ENCODE measurements at places on chromosomes 7 and 10.

DNA sequence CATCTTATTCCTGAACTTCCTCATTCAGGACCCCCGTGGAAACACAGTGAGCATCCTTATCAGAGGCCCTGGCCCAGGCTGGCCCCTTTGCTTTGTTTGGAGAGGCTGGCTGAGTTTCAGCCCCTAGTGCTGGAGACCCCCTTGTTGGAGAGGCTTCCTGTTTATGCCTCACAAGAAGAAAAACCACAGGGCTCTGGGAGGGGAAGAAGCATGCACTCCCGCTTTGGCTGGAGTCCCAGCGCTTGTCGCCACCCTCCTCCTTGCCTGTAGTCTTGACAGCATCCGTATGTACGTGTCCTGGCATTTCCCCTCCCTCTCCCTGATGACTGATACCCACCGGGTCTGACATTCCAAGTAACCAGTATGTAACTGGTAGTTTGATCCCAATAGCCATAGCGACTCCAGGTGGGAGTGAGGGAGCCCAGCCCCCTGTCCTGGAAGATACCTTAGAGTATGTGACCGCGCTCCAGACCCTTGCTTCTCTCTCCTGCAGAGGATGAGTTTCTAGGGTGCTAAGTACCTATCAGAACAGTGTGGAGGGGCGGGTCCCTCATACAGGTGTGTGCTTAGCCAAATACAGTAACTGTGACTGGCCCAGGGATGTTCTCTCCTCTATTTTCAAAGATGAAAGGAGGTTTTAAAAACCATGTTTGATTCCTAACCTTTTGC, 6.9 kb upstream of the ATP6V0E2 start:
- no peak for DNase-seq

- no peak for DNase-seq
Measured at GRCh38 chr10:59971915-59972314, 65.6 kb upstream of the CCDC6 start.

DNA sequence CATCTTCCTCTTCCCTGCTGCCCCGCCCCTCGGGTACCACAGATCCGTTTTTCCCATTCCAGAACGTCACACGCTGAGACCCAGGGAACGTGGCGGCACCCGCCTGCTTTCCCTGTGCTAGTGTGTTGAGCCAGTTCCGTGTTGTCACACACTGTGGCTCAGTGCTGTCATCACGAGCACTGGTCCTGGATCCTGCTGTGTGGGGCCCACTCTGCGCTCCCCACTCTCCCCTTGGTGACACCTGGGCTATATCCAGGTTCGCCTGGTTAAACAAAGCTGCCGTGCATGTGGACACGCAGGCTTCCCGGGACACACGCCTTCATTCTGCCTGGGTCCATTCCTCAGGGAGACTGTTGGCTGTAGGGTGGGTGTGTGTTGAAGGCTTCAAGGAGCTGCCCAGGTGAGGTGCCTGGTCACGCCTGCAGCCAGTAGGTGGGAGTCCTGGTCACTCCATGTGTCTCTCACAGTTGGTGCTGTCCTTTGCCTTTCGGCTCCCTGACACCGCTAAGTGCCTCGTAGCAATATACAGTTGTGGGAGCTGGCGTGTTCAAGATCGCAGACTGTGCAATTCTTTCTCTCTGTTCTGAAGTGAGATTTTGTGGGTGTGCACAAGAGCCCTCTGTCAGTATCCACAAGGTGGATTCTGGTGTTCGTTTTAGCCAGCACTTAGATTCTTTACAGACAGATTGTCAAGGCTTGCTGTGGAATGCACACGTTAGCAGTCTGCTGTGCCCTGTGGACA, 88.6 kb downstream of the INPP5A start:
- no peak for DNase-seq

DNA sequence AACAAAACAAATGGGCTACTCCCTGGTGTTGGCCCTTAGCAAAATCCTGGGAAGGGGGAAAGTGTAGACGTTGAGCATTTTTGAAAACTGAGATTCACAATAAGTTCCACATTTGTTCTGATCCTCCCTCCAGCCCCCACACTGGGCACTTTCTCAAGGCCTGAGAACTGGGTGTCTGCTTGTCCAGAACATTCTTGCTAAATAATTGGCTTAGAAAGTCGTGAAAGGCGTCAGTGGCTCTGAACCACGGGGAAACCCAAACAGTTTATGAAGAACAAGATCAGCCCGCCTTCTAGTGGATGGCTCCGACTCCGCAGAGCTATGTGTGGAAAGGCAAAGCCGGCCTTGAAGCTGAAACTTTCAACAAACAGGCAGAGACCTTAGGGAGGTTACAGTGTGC, 370.1 kb downstream of the PRPF18 start:
- no peak for DNase-seq

- no peak for DNase-seq
Measured at GRCh38 chr7:127221731-127222130, 31.0 kb downstream of the GRM8 start.

DNA sequence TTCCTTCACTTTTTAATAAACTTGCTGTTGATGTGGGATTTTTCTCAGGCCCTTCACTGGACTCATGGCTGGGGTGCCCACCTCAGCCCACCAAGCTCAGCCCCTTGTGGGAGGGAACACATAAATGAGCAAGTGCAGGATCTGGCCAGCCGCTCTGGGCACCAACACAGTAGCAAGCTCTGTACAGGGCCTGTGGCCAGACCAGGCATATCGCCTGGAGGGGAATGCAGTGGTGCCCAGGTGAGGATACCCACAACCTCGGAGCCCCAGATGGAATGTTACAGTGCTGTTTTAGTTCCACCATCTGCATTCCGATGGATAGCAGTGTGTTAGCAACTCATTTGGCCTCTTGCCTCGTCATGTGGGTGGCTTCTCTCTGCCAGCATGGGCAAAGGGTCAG, 234.6 kb downstream of the PPP1R3A start:
- no peak for DNase-seq

DNA sequence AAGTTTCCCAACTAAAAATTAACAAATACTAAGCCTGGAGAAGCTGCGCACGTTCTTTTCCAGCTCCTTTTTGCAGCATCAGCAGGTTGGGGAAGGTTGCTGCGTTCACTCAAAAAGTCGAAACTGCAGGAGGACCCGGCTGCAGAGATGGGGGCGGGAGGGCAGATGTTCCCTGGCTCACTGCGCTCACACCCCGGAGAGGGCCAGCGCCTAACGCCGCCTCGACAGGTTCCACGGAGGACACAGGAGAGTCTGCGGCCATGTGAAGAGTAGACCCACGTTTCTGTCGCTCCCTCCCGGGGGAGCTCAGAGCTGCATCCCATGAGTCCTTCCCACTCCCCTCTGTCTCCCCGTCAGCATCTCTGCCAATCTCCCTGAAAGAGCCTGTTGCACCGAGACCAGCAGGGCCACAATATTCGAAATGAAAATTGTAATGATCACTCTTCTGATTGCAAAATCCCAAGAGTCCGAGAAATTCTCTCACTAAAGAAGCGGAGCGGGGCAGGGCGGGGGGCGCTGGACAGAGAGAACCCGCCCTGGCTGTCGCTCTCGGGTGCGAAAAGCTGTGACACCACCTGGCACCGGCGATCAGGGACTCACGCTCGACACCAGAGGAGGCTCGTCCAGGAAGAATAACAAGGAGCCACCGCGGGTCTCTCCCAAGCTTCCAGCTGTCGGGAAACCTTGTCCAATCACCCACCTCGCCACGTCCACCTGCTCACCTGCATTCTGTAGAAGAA, 131.5 kb upstream of the PFKP start:
- no peak for DNase-seq

DNA sequence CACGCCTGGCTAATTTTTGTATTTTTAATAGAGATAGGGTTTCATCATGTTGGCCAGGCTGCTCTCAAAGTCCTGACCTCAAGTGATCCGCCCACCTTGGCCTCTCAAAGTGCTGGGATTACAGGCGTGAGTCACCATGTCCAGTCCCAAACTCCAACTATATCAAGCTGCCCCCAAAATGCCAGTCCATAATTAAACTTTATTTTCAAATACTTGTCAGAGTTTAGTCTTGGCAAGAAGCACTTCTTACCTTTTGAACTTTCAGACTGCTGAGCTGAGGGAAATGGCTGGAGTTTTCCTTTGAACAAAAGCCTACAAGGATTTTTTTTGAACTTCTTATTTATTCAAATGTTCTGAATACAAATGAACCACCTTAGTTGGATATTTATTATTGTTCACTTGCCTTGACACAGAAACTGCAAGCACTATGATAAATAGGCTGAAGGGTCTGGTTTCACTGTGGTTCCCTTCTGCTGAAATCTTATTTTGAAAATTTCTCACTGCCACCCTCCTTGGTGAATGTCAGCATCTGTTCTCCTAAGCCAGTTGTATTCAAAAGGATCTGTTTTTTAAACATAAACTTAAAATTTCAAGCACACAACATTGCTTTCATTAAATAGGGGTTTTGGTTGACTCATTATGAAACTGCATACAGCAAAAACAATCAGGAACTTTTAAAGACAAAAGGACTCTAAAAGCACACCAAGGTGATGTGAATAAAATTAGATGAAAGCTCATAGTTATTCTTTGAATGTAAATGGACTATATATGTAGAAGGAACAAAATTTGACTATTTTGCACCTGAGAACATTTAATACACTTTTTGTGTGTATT, 101.7 kb upstream of the SLC26A5 start:
- no peak for DNase-seq
